Vein endothelial cell (primary cell): ENCODE measurements at places on chromosomes 6 and 20. TPM values are rescaled to one million over a fixed set of nuclear protein-coding genes. Genes with fewer than 3 reads are reported as not detected.

The ANGPT4 gene
- total RNA-seq, result not detected in 2 replicates

The NRSN1 gene
- total RNA-seq, result not detected in 2 replicates

The ROS1 gene
- total RNA-seq, result not detected in 2 replicates

The SLC32A1 gene
- not detected in 2 replicates for total RNA-seq

The HAO1 gene
- total RNA-seq, result not detected in 2 replicates

The MAP3K5 gene
- 7.5 and 7.8 TPM in 2 replicates for total RNA-seq

The EPHA7 gene
- under 0.01 TPM in 1 of 2 replicates, not detected in the other for total RNA-seq

The VNN1 gene
- 0.29 TPM in 1 of 2 replicates, not detected in the other for total RNA-seq

The ZNF391 gene
- total RNA-seq, result under 0.01 and 1.6 TPM in 2 replicates

The HNF4A gene
- not detected in 2 replicates for total RNA-seq

The OVOL2 gene
- not detected in 2 replicates for total RNA-seq

The IP6K3 gene
- total RNA-seq, result not detected in 2 replicates

The CD93 gene
- total RNA-seq, result 215 and 490 TPM in 2 replicates

The TENT5A gene
- total RNA-seq, result 4.6 and 6.0 TPM in 2 replicates

The FABP7 gene
- total RNA-seq, result not detected in 2 replicates
